NCI-H2107 (cell line): ENCODE measurements at places on chromosomes 11 and 22.

DNA sequence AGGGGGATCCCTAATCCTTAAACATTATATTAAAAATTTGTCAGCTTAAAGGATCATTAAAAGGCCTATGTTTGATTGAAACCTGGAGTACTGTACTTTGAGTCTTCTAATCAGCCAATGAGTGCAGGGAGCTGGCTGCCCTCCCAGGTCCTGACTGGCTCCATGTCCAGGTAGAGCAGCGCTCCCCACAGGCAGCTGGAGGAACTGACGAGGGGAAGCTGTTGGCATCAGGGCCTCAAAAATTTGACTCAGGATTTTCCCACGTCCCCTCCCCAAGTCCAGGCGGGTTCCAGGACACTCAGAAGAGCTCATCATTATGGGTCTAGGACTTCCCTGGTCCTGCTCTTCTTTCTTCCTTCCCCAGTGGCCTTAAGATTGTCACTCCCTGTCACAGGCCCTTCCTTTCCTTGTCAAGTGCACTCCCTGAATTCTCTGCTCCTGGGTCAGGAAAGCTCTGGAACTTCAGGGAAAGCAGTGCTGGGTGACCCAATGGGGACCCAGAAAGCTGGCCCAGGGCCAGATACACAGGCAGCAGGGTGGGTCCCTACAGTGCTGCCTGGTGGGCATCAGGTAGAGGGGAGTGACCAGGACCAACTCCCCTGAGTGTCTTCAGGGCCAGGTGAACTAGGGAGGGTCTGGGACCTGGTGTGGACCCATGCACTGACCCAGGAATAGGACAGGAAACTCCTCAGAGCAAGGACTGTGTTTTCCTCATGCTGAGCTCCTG is 65.5 kb downstream of the GGTLC2 start:
- no peak for DNase-seq

- no peak for DNase-seq
These were observed 208.7 kb downstream of the DSCAML1 start for GRCh38 chr11:117588166-117588810.

DNA sequence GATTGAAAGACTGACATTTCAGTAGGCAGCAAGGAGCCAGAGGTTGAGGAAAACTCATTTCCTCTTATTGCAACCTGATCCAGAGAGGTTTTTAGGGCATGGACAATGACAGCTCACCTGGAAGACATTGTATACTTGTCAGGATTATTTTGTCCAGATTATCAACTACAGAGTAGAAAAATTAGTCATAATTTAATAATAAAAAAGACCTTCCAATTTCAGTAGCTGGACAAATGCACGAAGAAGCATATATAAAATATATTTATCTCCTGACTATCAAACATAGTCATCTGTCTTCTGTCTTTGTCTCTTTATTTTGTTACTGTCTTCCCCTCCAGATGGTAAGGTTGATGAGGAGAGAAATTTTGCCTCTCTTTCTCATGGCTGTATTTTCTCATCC is 330.6 kb upstream of the RAG2 start:
- no peak for DNase-seq

DNA sequence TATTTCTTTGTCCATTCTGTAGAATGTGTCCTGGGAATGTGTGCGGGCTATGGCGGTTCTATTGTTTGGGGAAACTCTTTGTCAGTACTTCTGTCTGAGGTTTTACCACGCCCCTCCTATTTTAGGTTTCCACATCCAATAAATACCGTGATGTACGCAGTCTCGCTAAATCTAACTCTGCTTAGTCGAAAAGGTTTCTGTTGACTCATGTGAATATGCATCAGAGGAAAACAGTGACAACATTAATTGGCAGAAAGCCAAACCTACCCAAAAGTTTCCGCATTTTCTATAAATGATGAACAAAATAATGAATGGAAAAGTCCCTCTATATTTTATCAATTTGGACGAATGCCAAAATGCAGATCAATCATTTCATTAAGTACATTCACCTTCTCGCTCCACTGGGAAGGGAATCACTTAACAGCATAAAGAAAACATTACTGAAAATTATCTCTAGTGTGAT is 143.4 kb downstream of the MAML2 start:
- no peak for DNase-seq

DNA sequence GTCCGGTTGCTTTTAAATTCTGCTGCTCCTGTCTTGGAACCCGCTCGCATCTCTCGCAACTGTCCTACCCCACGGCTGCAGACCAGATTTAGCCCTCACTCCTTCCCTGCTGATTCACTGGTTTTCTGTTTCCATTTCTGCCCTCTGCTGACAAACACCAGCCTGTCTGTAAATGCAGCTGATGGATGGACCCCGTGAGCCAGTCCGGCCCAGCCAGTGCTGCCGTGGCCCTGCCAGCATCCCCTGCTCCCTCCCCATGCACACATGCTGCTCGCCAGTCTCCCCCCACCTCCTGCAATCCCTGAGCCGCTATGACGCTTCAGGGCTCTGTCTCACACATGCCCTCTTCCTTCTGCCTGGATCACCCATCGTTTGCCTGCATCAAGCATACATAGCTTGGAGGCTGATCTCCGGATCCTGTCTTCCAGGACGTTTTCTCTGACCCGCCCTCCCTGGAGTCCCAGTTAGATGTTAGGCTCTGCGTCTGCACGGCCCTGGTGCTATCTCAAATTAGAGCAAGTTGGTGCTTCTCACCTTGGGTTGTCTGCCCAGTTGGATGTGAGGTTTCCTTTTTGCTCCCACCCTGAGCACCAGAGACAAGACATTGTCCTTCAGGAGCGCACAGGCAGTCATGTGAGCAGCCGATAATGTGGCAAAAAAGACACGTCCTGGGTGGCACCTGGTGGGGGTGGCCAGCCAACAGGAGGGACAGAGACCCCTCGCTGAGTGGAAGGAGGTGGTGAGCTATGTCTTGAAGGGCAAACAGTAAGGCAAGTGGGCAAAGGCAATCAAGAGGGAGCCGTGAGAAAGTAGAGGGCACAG is 4.3 kb upstream of the ACR start:
- DNase-seq = no peak

- no peak for DNase-seq
These were observed 528.1 kb downstream of the MN1 start for GRCh38 chr22:27273436-27273835.

GRCh38 chr11:18088366-18088765 is 17.5 kb downstream of the SAAL1 start:
- no peak for DNase-seq
